ENCODE measurements at places on chromosomes 11 and 22.

GRCh38 chr11:64360448-64360921 is 1.5 kb downstream of the RPS6KA4 start:
- no peak for DNase-seq

- no peak for DNase-seq
These were observed 29.4 kb upstream of the NAV2 start for GRCh38 chr11:19683141-19683805.

DNA sequence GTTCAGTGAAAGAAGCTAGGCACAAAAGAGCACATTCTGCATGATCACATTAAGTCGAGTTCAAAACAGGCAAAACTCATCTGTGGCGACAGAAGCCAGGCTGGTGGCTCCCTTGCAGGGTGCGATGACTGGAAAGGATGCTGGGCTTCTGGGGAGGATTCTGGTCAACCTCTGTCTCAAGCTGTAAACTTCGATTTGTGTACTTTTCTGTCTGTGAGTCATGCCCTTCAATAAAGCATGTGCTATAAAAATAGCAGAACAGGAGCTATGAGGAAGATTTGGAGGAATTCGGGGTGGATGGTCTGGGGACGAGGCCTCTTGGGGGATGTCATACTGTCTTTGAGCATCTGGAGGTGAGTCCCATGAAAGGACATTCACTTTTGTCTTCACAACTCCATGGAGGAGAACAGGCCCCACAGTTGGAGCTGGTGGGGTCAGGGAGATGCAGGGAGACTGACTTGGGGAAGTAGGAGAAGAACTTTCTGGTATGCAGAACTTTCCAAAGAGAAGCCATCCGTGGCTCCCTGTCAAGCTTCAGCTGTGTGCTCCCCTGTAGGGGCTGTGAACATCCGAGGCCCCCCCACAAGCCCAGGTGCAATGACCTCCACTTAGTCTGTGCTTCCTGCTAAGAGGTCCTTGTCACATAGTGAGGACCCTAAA is 77.8 kb upstream of the LINC01488 start:
- peak; percentile 45 for DNase-seq

DNA sequence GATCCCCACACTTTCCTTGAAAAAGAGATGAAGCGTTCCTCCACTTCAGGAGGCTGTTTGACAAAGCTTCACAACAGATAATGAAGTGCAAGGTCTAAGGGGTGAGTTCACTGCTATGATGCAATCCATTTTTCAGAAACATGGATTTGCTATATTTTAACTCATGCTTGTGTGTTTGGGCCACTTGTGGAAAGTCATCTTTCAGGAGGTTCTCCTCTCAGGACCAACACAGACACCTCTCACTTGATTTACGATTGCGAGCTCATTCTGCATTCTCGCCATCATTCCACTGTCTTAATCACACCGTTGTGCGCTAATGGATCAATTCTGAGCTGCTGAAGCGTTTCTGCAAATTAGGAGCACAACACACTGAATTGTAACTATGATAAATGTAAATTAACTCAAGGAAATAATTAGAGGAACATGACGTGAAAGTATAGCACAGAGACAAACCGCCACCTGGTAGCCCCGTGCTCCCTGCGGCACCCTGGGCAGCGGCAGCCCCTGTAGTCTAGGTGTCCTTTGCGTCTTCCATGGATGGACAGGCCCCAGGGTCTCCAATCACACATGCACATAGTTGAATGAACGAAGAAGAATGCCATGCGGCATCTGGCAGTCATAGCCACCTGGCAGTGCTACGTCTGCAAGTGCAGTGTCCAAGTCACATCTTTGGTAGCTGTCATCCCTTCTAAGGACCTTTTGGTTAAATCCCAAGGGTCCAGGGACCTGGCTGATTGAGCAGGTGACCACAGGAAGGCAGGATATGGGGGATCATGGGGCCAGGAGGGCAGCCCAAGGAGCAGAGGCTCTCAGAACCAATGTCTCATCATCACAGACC is 28.1 kb upstream of the RTL6 start:
- no peak for DNase-seq

Measured in GM04503 (cell line).